ENCODE measurements at places on chromosomes 4 and X.

GRCh38 chrX:136647677-136648360, at the start of gene CD40LG:
TSS of gene CD40LG (plus strand) at chrX:136648158. CDS start at chrX:136648249, 91 bp downstream.
- DNase-seq: no peak

- DNase-seq: no peak
Observed at GRCh38 chr4:137238456-137239162, 293.7 kb downstream of the PCDH18 start.

- peak; percentile 21 for DNase-seq
Observed at GRCh38 chr4:128862608-128863311, 53.3 kb downstream of the JADE1 start.

DNA sequence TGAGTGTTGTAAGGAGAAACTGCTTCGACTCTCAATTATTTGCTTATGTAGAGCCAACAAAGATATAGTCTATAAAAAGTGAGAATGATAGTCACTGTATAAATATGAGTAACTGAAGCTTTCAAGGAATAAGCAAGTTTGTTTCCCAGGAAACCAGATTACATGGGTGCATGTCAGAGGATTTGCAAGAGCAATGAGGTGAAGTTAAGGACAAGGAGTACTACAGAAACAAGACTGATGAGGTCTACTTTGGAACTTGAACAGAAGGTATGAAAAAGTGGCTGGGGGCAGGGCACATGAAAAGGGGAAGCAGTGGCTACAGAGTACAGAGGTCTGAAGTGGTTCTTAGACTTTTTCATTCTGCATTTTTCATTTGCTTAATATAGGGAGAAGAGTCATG, 321.0 kb upstream of the CXXC4 start:
- no peak for DNase-seq

- DNase-seq: no peak
Observed at GRCh38 chr4:7192252-7193029, at the start of gene SORCS2. TSS of gene SORCS2 (plus strand) at chr4:7192538.

DNA sequence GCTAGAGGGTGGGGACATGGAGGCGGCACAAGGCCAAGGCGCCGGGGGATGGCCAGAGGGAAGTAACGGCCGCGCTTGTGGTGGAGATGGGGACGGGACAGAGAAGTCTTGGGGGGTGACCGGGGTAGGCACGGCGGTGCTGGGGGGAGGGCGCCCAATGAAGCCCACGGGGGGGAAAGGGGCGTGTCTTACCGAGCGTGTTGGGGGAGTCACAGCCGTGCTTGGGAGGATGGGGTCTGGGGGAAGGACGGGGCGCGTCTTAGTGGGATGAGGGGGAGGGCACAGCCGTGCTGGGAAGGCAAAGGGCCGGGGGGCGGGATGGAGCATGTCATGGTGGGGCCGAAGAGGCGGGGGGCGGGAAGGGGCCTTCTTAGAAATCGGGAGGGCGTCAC, 952 bp downstream of the ARSD start:
- no peak for DNase-seq

GRCh38 chrX:123424546-123424945, 240.5 kb downstream of the GRIA3 start:
- DNase-seq: no peak

GRCh38 chr4:81221303-81222081, 6.5 kb upstream of the PRKG2 start:
- no peak for DNase-seq

- DNase-seq: no peak
Observed at GRCh38 chr4:38684271-38684670, 20.3 kb downstream of the KLF3 start.

DNA sequence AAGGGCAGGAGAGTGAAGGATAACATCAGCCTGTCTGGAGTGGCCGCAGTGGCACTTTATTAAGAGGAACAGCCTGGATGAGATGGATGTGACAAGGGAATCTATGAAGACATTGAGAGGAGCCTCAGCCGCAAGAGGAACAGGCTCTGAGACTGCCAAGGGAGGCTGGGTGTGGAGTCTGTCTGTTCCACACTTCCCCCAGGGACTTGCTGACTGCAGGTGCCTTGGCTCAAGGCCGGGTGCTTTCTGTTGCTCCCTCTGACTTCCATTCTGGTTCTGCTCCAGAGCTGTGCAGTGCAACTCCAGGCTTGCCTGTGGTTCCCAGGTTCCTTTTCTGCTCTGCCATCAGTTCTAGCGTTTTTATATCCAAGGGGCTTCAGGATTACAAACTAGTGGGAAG, 54.6 kb downstream of the FRMPD3 start:
- no peak for DNase-seq

GRCh38 chr4:123488916-123489315, 92.3 kb downstream of the SPRY1 start:
- no peak for DNase-seq

- DNase-seq: no peak
Observed at GRCh38 chr4:14771094-14771493, 231.2 kb upstream of the CPEB2 start.

Data from stimulated activated CD4-positive, alpha-beta T cell treated with anti-CD3 and anti-CD28 coated beads, Interleukin-1b, Interleukin-23, amount 100 ng/mL, for 1 hour (primary cell).